ENCODE measurements at places on chromosomes 1 and 21. TPM values are rescaled to one million over a fixed set of nuclear protein-coding genes. Genes with fewer than 3 reads are reported as not detected.

Gene PROK1
- total RNA-seq = not detected

DNA sequence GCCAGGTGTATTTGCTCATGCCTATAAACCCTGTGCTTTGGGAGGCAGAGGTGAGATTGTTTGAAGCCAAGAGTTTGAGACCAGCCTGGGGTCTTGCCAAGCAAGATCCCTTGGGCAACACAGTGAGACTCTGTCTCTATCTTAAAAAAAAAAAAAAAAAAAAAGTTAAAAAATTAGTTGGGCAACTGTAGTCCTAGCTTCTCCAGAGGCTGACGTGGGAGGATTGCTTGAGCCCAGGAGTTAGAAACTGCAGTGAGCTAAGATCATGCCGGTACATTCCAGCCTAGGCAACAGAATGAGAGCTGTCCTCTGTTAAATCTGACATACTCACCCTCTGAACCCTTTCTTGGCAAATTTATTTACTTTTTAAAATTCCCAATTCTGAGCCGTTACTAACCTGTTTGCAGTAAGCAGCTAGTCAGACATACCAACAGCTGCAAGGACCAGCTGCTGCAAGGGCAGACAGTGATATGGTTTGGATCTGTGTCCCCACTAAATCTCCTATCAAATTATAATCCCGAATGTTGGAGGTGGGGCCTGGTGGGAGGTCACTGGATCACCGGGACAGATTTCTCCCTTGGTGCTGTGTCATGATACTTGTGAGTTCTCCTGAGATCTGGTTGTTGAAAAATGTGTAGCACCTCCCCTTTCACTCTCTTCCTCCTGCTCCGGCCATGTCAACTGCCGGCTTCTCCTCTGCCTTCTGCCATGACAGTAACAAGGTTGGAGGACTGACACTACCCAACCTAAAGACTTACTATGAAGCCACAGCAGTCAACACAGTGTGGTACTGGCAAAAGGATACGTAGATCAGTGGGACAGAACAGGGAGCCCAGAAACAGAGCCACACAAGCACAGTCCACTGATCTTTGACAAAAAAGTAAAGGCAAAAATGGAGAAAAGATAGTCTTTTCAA lies 10.6 kb downstream of the PARP1 start:
- H3K27ac ChIP-seq = no peak overlapping the region
- peaks cover 78% of the 10 kb centered on the region for H3K36me3 ChIP-seq
- DNase-seq = no peak
- H3K4me3 ChIP-seq = no peak overlapping the region

Gene PIGC
- total RNA-seq = 57.5 TPM

DNA sequence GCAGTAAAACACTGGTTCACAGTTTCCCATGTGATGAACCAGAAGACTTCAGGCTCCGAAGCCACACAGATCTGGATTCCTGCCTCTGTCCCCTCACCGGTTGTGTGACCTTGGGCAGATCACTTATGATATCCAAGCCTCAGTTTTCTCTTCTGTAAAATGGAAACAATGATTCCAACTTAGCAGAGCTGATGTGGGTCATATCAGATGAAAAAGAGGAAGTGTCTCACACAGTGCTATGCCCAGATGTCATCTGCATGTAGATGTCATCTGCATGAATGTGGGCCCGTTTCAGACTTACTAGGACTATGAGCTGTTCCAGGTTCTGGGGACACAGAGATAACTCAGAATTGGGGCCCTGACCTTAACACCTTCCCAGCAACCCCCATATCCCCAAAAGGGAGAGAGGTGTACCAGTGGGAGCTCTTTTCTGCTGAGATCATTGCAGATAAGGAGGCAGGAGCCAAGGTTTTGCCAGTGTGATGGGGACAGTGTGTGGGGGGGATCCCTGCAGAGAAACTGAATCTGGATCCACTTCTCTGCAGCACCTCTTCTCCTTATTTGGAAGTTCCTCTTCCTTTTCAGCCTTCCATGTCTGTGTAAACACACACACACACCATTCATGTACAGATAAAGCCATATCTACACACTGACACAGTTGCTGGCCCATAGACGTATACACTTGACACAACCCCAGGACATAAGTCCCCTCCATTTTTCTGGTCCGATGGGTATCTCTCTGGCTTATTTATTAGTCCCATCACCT lies 5.0 kb upstream of the ADGRB2 start:
- no peak for DNase-seq
- H3K4me3 ChIP-seq = no peak overlapping the region
- H3K27ac ChIP-seq = no peak overlapping the region
- no peaks in the 10 kb centered on the region for H3K27me3 ChIP-seq
- H3K36me3 ChIP-seq = no peaks in the 10 kb centered on the region

- H3K36me3 ChIP-seq = no peaks in the 10 kb centered on the region
- peak; percentile 63 for DNase-seq
- no peak overlapping the region for H3K4me3 ChIP-seq
- H3K27ac ChIP-seq = no peak overlapping the region
- H3K27me3 ChIP-seq = peaks cover 11% of the 10 kb centered on the region
- H3K4me1 ChIP-seq = no peaks in the 10 kb centered on the region
These were observed 127.4 kb upstream of the DEPDC1 start for GRCh38 chr1:68624233-68624632.

Gene CRYAA
- total RNA-seq = not detected

Gene CAMK2N1
- total RNA-seq = 51.2 TPM

Gene TNNI3K
- total RNA-seq = not detected

GRCh38 chr21:45372732-45373355 lies 32.1 kb upstream of the COL18A1 start:
- no peaks in the 10 kb centered on the region for H3K27me3 ChIP-seq
- H3K27ac ChIP-seq = no peak overlapping the region
- peak; percentile 69 for DNase-seq
- H3K4me3 ChIP-seq = no peak overlapping the region
- H3K4me1 ChIP-seq = peaks cover 12% of the 10 kb centered on the region
- H3K36me3 ChIP-seq = no peaks in the 10 kb centered on the region

Gene FAM110D
- total RNA-seq = not detected

Gene HSPB7
- total RNA-seq = not detected

DNA sequence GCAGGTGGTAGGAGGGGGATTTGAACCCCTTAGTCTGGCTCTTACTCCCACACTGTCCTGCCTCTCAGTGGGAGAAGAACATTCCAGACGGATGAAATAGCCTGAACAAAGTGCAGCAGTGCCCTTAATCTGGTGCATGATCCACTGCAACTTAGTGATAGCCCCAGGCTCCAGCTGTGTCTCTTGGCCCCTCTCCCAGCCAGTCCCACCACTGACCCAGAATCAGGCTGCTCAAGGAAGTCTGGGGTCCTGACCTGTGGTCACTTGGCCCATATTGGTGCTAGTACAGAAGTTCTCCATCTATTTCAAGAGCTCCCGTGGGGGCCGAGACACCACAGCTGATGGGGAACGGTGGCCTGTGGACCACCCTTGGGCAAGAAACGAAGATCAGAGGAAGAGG lies 255.0 kb downstream of the KAZN start:
- peaks cover 5% of the 10 kb centered on the region for H3K4me1 ChIP-seq
- H3K27ac ChIP-seq = no peak overlapping the region
- H3K4me3 ChIP-seq = no peak overlapping the region
- H3K36me3 ChIP-seq = no peaks in the 10 kb centered on the region
- DNase-seq = no peak

DNA sequence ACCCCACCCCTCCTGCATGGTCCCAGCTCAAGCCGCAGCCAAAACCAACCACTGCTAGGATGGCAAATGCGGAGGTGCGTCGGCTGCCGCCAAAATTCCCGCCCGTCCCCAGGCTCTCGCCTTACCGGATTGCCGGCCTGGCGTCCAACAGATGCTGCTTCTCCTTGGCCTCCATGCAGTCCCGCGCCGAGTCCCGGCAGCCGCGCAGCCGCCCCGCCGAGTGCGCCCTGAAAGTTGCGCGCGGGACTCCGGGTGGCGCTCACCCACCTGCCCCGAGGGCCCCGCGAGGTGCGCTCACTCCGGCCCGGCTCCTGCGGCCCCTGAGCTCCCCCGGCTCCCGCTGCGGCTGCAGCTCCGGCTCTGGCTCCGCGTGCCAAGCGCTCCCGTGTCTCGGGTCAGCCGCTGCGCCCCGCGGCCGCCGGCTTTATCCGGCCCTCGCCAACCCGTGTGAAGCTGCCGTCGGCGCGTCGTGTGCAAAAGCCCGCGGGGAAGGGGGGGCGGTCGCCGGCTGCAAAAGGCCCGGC lies at the start of gene SLC30A2:
Gene SLC30A2 (minus strand): TSS at position 397 of the 524 bp plus-strand sequence. CDS start 222 bp downstream, at position 175.
- no peaks in the 10 kb centered on the region for H3K4me1 ChIP-seq
- peaks cover 35% of the 10 kb centered on the region for H3K27me3 ChIP-seq
- peak within 1 kb of the TSS; percentile 30 for H3K4me3 ChIP-seq
- H3K36me3 ChIP-seq = no peaks in the 10 kb centered on the region
- H3K27ac ChIP-seq = no peak within 1 kb of the TSS

- no peaks in the 10 kb centered on the region for H3K27me3 ChIP-seq
- H3K4me1 ChIP-seq = peaks cover 38% of the 10 kb centered on the region
- H3K36me3 ChIP-seq = no peaks in the 10 kb centered on the region
- peak; percentile 45 for DNase-seq
- peak overlapping the region; percentile 76 for H3K4me3 ChIP-seq
These were observed 918 bp downstream of the IFNLR1 start for GRCh38 chr1:24186031-24186710.

- no peaks in the 10 kb centered on the region for H3K4me1 ChIP-seq
- H3K27ac ChIP-seq = no peak overlapping the region
- peaks cover 4% of the 10 kb centered on the region for H3K36me3 ChIP-seq
- no peak overlapping the region for H3K4me3 ChIP-seq
- H3K27me3 ChIP-seq = no peaks in the 10 kb centered on the region
These were observed 240.9 kb downstream of the FAF1 start for GRCh38 chr1:50719126-50719525.

All from PC-3 (cell line).